ENCODE measurements at places on chromosomes 5 and 9. TPM values are rescaled to one million over a fixed set of nuclear protein-coding genes. Genes with fewer than 3 reads are reported as not detected.

DNA sequence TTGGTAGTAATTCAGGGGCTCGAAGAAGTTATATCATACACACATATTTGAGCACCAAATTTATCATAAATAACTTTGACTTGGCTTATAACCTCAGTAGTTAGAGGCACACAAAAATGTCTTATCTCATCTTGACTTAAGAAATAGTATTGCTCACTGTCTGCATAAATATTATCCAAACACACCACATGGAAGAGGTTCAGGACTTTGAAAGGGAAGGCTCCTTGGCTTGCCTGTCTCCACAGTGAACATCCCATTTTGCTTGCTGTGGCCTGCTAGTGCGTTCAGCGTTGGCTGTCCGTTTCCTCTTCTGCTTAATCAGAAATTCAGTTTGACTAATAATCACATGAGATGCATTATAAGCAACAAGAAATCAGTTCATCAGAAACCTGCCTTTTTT, 13.9 kb downstream of the GRXCR2 start:
- DNase-seq: peak; percentile 87

DNA sequence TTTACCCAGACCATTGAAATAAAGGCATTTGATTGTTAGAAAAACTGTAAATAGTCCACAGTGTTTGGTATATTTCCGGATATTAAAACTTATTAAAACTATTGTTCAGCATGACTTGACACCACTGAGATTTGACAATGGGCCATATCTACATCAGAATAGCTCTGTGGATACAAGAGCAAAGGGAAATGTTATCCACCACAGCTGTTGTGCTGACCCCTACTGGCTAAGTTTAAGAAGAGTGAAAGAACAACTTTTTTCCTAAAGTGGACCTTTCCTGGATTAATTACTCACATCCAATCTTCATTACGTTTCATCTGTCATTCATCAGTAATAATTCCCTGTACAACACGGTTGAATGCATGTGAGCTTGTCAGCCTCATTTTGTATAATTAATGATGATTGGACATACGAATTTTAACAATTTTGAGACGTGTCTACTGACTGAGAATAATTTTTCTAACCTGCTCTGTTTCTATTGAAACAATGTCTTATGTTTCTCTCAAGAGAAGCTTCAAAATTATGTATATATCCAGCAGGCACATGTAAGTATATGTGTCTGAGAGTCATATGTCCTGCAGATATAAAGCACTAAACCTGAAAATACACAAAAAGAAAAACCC, 1952.6 kb downstream of the MAT2B start:
- peak; percentile 26 for DNase-seq

DNA sequence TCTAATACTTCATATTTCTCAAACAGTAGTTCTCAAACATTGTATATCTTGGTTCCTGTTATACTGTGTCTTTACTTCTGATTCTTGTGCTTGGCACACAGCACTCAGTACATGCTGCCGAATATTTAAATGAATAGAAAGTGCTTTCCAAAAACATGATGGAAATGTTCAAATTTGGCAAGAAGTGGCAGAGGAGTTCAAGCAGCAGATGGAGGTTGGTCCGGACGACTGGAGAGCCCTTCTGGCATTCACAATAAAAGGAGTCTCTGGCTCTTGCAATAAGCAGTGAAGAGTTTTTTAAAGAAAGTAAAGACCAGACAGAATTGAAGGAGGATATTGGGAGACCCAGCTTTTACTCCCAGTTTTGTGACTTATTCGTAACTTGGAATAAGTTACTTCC, 36.3 kb downstream of the TSTD2 start:
- no peak for DNase-seq

GRCh38 chr5:82152978-82153481, 125.1 kb downstream of the RPS23 start:
- no peak for DNase-seq

The KIAA0825 gene
- total RNA-seq: 17.3 TPM

DNA sequence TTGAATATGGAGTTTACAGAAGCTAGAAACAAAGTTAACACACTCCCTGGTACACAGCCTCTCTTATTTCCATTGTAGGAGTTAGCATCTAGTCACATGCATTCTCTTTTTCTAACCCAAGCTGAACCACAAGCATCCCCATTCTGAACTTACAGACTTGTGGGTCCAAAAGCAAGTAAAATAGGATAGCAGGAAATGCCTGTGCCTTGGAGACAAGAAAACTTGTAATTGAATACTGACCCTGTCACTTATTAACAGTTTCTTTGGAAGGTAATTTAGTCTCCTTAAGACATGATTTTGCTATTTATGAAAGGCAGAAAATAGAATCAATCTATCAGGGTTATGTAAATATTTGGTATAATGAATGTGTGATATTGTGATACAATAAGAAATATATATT, 353.6 kb downstream of the TLE4 start:
- DNase-seq: no peak

DNA sequence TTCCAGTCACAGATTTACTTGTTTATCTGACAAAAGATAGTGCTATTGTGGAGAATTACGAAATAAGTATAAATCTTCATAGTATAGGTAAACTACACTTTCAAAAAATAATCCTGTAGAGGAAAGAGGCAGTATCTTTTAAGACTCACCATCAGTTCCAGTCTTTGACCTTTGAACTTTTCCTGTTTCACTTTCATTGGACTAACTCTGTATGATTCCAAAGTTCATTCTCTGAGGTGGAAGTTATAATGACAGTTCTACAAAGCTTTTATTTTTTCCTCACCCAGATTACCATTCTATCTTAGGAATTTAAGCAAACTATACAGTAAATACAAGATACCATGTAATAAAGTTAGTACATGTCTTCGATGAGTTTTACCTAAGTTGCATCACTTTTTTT, 901.3 kb upstream of the SEMA6A start:
- no peak for DNase-seq

- DNase-seq: no peak
Observed at GRCh38 chr5:77176429-77176828, 34.1 kb upstream of the PDE8B start.

GRCh38 chr5:78500028-78500427, 139.6 kb downstream of the SCAMP1 start:
- no peak for DNase-seq

The WASHC1 gene
- total RNA-seq: 4.1 TPM

GRCh38 chr5:137490591-137490990, 8.5 kb downstream of the SPOCK1 start:
- no peak for DNase-seq

DNA sequence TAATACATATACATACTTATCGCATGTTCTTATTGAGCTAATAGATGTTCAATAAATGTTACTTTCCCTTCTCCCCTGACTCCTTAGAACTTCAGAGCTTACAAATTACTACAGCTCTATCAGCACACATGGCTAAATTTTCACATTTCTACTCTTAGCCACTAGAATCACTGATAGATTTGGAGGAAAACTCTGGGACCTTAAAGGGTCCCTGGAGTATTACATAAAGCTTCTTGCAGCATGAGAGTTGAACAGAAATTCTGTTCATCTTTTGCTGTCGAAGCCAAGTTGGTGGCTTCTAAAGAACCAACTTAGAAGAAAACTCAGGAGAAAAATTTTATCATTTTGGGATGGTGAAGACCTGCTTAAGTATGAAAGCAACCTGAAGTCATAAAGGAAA, 15.5 kb downstream of the B4GALT1 start:
- DNase-seq: peak; percentile 38

The PLAC8L1 gene
- not detected for total RNA-seq

DNA sequence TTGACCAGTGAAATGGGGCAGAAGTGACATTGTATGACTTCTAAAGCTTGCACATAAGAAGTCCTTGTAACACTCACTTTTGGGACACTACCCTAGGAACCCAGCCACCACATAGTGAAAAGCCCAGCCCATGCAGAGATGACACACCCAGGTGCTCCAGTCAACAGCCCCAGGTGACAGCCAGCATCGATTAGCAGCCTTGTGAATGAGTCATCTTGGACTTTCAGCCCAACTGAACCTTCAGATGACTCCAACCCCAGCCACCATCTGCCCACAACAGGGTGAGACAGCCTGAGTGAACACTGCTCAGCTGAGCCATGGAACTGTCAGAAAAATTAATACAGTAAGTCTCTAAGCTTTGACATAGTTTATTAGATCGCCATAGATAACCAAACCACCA, 458.6 kb downstream of the ZSWIM6 start:
- no peak for DNase-seq

GRCh38 chr5:110751902-110752762, 13.3 kb downstream of the SLC25A46 start:
- no peak for DNase-seq

GRCh38 chr5:88929385-88929784, 46.4 kb upstream of the MEF2C start:
- DNase-seq: no peak

GRCh38 chr5:140322751-140323731, 20.1 kb upstream of the PFDN1 start:
- DNase-seq: peak; percentile 65

GRCh38 chr5:160359242-160359641, 11.2 kb downstream of the C1QTNF2 start:
- no peak for DNase-seq

GRCh38 chr5:40774623-40775022, 18.9 kb upstream of the TTC33 start:
- DNase-seq: no peak

GRCh38 chr9:69054989-69055388, 19.4 kb downstream of the FXN start:
- no peak for DNase-seq

DNA sequence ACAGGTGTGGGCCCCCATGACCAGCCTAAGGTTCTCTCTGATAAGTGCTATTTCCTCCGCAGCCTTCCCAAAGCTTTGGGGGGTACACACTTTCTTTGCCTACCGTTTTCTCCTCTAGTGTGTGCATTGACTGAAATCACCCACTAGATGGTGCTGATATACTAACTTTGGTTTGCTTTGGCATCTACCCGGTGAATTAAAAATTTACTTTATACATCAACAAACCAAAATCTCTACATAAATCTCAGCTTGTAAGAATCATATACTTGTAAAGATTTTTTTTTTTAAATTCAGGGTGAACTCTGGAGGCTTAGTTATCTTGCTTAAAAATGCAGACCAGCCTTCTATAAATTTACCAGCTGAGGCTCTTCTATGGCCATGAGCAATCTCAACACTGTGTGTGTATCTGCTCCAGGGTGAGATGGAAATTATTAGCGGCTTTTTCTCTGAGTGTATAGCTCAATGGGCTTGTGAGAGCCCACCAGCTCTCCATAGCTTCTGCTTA, 475.7 kb upstream of the TNC start:
- peak; percentile 83 for DNase-seq

The TAF11L10 gene
- total RNA-seq: 16.4 TPM

The ACSL6 gene
- 11.6 TPM for total RNA-seq

- no peak for DNase-seq
Observed at GRCh38 chr5:82610686-82611085, 332.5 kb upstream of the RPS23 start.

DNA sequence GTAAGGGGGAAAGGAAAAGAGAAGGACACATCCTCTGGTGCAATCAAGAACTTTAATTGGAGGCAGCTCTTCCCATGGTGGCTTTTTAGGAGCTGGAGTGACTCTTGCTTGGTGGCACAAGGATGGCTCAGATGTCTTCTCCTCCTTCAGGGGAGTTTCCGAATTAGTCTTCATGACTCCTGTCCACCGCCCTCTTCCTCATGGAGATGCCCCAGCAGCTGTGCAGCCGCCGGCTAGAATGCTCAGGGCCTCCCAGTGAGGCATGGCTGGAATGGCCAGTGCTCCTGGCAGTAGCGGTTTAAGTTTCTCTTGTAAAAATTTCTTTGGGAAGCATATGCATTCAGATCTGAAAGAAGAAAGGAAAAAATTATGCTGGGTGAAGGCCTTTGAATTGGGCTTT, 8.8 kb upstream of the TEX53 start:
- DNase-seq: no peak

GRCh38 chr5:91114658-91115057, 268.5 kb downstream of the ARRDC3 start:
- DNase-seq: peak; percentile 43

DNA sequence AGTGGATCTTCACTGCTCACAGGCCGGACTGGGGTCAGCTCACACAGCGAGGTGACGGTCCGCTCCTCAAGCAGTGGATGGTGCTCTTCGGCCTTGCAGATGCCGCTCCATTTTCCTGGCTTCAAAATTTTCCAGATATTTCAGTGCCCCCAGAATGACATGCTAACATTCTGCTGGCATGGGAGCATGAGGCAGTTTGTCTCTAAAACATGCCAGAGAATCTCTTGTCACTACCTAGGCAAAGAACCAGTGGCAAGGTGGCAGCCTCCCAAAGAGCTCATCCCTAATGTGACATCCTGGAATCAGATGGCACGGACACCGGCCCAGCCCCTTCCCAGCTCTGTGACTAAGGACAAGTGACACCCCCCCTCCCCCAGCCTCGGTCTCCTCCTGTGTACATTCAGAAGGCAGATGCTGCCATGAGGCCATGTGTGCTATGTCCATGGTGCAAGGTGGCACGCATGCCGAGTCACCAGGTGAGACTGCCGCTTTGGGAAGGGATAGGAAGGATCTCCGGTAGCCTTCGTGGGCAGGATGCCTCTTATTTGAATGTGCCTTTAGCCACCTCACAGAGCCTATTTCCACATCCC, 2.7 kb downstream of the S1PR3 start:
- no peak for DNase-seq

- no peak for DNase-seq
Observed at GRCh38 chr5:143019614-143020515, 249.7 kb downstream of the ARHGAP26 start.

GRCh38 chr9:6959270-6960000, 201.7 kb downstream of the KDM4C start:
- DNase-seq: no peak

The SPINK5 gene
- 3.6 TPM for total RNA-seq

GRCh38 chr9:85727500-85727899, 14.3 kb downstream of the AGTPBP1 start:
- DNase-seq: no peak

The TPPP gene
- 1.9 TPM for total RNA-seq

GRCh38 chr5:116573702-116574366, 789 bp downstream of the SEMA6A start:
- DNase-seq: peak; percentile 26

GRCh38 chr5:153926201-153926600, 112.5 kb downstream of the FAM114A2 start:
- DNase-seq: no peak

GRCh38 chr9:77403239-77403638, 225.9 kb downstream of the VPS13A start:
- no peak for DNase-seq

- DNase-seq: no peak
Observed at GRCh38 chr9:134943836-134944235, 26.1 kb upstream of the FCN1 start.

DNA sequence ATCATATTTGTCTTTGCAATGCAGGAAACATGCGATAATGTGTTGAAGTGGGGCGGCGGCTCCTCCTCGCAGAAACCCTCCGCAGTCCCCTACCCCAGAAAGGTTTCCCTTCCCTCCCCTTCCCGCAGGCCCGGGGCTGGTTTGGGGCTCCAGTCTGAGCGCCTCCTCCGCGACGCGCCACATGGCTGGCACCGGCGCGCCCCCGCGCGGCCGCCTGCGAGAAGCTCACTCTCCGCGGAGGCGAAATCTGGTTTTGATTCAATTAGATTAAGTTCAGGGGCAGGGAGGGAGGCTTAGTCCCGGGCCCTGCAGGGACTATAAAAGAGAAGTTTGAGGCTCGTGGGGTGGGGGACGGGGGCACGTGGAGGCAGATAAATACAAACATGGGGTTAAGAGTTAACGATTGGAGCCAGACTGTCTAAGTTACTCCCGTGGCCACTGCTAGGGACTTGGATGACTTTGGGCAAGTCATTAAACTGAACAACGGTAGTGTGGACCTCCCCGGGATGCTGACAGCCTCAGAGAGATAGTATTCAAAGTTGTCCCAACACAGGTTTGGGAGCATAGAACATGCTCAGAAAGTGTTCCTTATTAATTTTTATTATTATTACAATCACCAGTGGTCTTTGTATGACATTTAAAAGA, 69.4 kb downstream of the MSX2 start:
- DNase-seq: peak; percentile 67

Data from umbilical cord (tissue), 2 donors.